Aorta (tissue), 5 donors: ENCODE measurements at places on chromosomes 2 and 18. TPM values are rescaled to one million over a fixed set of nuclear protein-coding genes. Genes with fewer than 3 reads are reported as not detected.

DNA sequence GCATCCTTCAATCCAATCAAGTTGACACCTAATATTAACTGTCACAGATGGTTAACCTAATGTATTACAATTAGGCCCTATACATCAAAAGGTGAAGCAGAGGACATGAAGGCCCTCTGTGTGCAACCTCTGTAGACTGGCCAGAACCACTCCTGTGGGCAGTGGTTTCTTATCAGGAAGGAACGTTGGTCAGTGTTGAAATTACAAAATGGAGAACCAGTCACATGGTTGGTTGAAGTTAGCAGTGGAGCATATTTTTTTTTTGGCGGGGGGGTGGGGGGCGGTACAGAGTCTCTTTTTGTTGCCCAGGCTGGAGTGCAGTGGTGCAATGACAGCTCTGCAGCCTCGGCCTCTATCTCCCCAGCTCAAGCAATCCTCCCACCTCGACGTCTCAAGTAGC lies 19.8 kb downstream of the RNU2-63P start:
- no peaks in the 10 kb centered on the region for H3K4me1 ChIP-seq
- H3K27ac ChIP-seq = no peak overlapping the region
- DNase-seq = no peak

- no peaks in the 10 kb centered on the region for H3K27me3 ChIP-seq
- DNase-seq = no peak
- no peaks in the 10 kb centered on the region for H3K36me3 ChIP-seq
- no peak overlapping the region for H3K4me3 ChIP-seq
- H3K27ac ChIP-seq = no peak overlapping the region
These were observed 17.6 kb upstream of the UBE2E3 start for GRCh38 chr2:180962727-180963314.

DNA sequence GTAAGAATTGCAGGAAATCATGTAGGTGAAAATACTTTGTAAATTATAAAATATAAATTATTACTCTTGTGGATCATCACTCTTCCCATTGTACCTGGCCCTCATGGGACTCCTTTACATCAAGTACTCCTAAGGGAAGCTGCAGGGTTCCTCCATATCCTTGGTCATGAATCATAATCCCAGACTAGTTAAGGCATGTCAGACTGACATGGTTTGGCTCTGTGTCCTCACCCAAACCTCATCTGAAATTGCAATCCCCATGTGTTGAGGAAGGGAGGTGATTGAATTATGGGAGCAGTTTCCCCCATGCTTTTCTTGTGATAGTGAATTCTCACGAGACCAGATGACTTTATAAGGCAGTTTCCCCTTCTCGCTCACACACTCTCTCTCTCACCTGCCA lies 77.1 kb downstream of the CMPK2 start:
- H3K4me1 ChIP-seq = no peaks in the 10 kb centered on the region
- no peak for DNase-seq
- H3K4me3 ChIP-seq = no peak overlapping the region
- no peaks in the 10 kb centered on the region for H3K36me3 ChIP-seq
- H3K27me3 ChIP-seq = no peaks in the 10 kb centered on the region
- H3K27ac ChIP-seq = no peak overlapping the region

DNA sequence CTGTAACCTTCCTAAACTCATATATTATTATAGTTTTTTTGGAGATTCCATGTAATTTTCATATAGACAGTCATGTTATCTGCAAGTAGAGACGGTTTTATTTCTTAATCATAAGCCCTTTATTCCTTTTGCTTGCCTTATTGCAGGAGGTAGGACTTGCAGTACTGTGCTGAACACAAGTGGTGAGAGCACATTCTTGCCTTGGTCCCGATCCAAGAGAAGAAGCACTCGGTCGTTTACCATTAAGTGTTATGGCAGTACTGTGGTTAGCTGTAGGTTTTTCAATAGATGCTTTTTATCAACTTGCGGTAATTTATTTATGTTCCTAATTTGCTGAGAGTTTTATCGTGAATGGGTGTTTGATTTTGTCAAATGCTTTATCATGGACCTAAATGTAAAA lies 305.7 kb downstream of the DYSF start:
- H3K4me3 ChIP-seq = no peak overlapping the region
- H3K4me1 ChIP-seq = peaks cover 1% of the 10 kb centered on the region
- H3K36me3 ChIP-seq = no peaks in the 10 kb centered on the region
- DNase-seq = no peak
- no peaks in the 10 kb centered on the region for H3K27me3 ChIP-seq

DNA sequence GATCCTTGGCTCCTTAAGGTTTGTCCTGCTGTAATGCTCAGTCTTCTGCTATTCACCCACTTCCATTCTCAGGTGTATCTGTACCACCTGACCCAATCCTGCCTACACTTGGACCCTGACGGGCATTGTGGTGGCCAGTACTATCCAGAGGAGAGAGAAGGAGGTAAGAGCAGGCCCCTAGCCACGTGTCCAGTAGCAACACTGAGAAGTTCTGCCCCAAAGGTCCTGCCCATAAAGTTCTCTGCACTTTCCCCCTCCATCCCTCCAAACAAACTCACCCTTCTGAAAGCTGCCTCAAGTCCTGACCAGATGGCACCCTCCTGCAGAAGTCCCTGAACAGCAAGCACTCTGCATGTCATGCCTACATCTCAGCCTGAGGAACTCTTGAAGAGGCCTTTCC lies 18.3 kb downstream of the TTC32 start:
- no peak overlapping the region for H3K4me3 ChIP-seq
- no peak overlapping the region for H3K27ac ChIP-seq
- no peaks in the 10 kb centered on the region for H3K27me3 ChIP-seq
- no peaks in the 10 kb centered on the region for H3K36me3 ChIP-seq
- no peak for DNase-seq
- no peaks in the 10 kb centered on the region for H3K4me1 ChIP-seq

DNA sequence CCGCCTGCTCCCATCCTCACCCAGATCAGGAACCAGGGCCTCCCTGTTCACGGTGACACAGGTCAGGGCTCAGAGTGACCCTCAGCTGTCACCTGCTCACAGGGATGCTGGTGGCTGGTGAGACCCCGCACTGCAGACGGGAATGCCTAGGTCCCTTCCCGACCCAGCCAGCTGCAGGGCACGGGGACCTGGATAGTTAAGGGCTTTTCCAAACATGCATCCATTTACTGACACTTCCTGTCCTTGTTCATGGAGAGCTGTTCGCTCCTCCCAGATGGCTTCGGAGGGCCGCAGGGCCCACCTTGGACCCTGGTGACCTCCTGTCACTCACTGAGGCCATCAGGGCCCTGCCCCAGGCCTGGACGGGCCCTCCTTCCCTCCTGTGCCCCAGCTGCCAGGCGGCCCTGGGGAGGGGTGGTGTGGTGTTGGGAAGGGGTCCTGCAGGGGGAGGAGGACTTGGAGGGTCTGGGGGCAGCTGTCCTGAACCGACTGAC lies 31.7 kb downstream of the GPC1 start:
- DNase-seq = no peak
- H3K27ac ChIP-seq = no peak overlapping the region
- no peaks in the 10 kb centered on the region for H3K36me3 ChIP-seq
- H3K27me3 ChIP-seq = no peaks in the 10 kb centered on the region
- no peaks in the 10 kb centered on the region for H3K4me1 ChIP-seq

DNA sequence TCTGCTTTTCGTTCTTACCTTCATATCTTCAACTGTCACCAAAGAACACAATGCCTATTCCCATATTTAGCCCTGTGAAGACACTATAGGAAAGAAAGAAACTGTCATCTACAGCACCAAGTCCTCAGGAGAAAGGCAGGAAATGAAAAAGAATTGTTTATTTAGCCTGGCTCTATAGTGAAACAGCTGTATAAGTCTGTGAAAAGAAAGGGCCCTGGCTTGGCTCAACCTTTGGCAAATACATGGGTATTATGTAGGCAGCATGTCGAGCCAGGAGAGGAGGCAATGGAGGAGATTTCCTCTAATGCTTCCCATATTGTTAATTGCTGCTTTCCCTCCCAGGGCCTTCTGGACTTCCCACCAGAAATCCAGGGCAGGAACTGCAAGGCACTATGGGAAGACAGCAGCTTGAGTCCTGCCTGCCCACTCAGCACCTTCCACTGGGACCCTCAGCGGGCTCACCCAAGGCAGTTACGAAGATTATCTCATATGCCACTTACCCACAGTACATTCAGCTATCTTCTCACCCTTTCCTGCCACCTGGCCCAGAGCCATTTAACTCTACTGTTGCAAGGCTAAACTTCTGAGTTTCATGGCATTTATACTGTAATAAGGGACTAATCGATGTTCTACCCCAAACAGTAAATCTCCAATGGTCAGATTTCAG lies 30.1 kb downstream of the SLC8A1 start:
- H3K27ac ChIP-seq = no peak overlapping the region
- no peaks in the 10 kb centered on the region for H3K36me3 ChIP-seq
- no peak overlapping the region for H3K4me3 ChIP-seq
- no peaks in the 10 kb centered on the region for H3K27me3 ChIP-seq
- DNase-seq = no peak
- H3K4me1 ChIP-seq = peaks cover 7% of the 10 kb centered on the region

DNA sequence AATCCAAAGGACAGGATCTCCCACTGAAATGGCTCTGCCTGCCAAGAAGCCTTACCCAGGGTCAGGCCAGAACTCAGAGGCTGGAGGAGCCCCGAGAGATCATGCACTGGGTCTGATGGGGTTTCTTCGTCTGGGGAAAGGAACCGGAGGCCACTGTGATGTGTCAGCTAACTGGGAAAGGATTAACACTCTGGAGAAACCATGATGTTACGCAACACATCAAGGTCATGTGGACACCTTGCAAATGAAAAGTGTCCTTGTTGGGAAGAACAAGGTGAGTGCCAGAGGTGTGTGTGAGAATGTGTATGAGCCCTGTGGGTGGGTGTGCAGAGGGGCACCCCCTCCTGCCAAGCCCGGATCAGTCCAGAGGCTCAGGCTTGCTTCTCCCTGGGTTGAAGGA lies 86.9 kb downstream of the CRACDL start:
- H3K4me1 ChIP-seq = no peaks in the 10 kb centered on the region
- H3K4me3 ChIP-seq = no peak overlapping the region
- H3K27me3 ChIP-seq = no peaks in the 10 kb centered on the region

DNA sequence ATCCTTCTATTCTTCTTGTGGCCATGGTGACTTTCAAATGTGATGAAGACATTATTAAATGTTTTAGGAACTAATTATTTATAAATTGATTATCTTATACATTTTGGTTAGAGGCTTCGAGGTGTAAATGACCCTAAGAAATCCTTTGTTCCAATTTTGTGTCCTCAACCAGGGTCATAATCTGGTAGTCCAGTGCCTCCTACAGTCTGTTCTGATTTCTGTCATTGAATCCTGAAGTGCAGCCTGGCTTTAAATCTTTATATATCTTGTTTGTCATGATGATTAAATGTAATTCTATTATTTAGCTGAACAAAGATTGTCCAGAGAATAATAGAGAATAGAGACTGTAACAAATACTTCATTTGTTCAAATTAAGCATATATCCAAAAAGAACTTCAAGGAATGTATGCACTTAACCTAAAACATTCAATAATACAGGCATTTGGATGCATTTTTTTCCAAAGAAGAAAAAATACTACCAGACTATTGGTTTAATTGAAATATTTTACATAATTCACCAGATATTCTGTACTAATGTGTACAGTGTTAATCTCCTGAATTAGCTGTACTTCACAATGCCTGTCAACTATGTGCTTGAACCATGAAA lies 89.8 kb downstream of the PRPF40A start:
- peaks cover under 1% of the 10 kb centered on the region for H3K4me1 ChIP-seq
- peaks cover 1% of the 10 kb centered on the region for H3K36me3 ChIP-seq
- no peaks in the 10 kb centered on the region for H3K27me3 ChIP-seq
- no peak overlapping the region for H3K4me3 ChIP-seq

- no peak for DNase-seq
- H3K4me3 ChIP-seq = no peak overlapping the region
- H3K4me1 ChIP-seq = no peaks in the 10 kb centered on the region
- H3K36me3 ChIP-seq = no peaks in the 10 kb centered on the region
- no peak overlapping the region for H3K27ac ChIP-seq
These were observed 114.1 kb downstream of the MMADHC start for GRCh38 chr2:149473521-149473920.

GRCh38 chr18:59980188-59980637 lies 80.4 kb downstream of the PMAIP1 start:
- no peaks in the 10 kb centered on the region for H3K4me1 ChIP-seq
- H3K27ac ChIP-seq = no peak overlapping the region
- H3K27me3 ChIP-seq = no peaks in the 10 kb centered on the region
- H3K36me3 ChIP-seq = no peaks in the 10 kb centered on the region
- H3K4me3 ChIP-seq = no peak overlapping the region

DNA sequence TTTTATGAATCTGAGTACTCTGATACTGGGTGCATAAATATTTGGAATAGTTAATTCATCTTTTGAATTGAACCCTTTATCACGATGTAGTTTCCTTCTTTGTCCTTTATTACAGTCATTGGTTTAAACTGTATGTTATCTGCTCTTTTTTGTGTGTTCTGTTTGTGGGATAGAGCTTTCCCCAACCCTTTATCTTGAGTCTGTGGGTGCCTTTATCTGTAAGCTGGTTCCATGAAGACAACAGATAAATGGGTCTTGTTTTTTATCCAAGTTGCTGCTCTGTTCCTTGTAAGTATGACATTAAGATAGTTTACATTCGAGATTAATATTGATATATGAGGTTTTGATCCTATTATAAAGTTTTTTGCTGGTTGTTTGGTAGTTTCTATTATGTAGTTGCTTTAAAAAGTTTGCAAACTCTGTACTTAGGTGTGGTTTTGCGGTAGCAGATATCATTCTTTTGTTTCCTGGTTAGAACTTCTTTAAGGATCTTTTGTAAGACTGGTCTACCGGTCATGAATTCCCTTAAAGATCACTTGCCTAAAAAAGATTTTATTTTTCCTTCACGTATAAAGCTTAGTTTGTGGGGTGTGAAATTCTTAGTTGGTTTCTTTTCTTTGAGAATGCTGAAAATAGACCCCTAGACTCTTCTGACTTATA lies 1451.3 kb upstream of the SLC39A10 start:
- no peak for DNase-seq
- H3K27ac ChIP-seq = no peak overlapping the region
- H3K36me3 ChIP-seq = no peaks in the 10 kb centered on the region
- no peaks in the 10 kb centered on the region for H3K4me1 ChIP-seq
- no peaks in the 10 kb centered on the region for H3K27me3 ChIP-seq

GRCh38 chr2:210007895-210008294 lies 5.5 kb downstream of the RPE start:
- no peak for DNase-seq
- peaks cover 3% of the 10 kb centered on the region for H3K36me3 ChIP-seq
- no peaks in the 10 kb centered on the region for H3K4me1 ChIP-seq
- H3K4me3 ChIP-seq = no peak overlapping the region
- no peaks in the 10 kb centered on the region for H3K27me3 ChIP-seq

DNA sequence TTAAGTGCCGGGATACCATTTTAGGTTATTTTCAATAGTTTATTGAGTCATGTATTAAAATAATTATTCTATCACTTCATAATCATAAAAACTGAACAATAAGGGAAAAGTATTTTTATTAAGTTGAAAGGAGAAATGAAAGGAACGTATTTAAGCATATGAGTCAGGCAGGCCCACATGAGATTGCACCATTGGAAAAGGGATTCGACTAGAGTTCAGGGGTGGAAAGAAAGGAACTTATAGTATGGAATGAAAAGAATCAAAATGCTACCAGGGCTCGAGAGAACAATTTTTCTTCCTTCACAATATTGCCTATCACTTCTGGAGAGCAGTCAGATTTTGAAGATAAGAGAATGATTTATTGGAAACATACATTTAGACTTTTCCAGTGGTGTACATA lies 516.5 kb upstream of the NETO1 start:
- H3K27me3 ChIP-seq = no peaks in the 10 kb centered on the region
- no peak for DNase-seq
- no peaks in the 10 kb centered on the region for H3K4me1 ChIP-seq
- no peak overlapping the region for H3K4me3 ChIP-seq
- H3K36me3 ChIP-seq = no peaks in the 10 kb centered on the region

- H3K4me3 ChIP-seq = peak overlapping the region; percentile 92
- H3K4me1 ChIP-seq = peaks cover 2% of the 10 kb centered on the region
- DNase-seq = no peak
- no peaks in the 10 kb centered on the region for H3K36me3 ChIP-seq
These were observed 2.5 kb downstream of the CRIM1 start for GRCh38 chr2:36357847-36358659.

Gene SF3B6
- total RNA-seq = 54.4 TPM

Gene ALLC
- not detected for total RNA-seq

Gene VSNL1
- total RNA-seq = not detected

Gene UBE2E3
- total RNA-seq = 56.2 TPM

Gene ANKRD30B
- not detected for total RNA-seq
